Suppressor macrophage treated with lipopolysaccharide for 1 hour (primary cell): ENCODE measurements at places on chromosomes 4 and X.

DNA sequence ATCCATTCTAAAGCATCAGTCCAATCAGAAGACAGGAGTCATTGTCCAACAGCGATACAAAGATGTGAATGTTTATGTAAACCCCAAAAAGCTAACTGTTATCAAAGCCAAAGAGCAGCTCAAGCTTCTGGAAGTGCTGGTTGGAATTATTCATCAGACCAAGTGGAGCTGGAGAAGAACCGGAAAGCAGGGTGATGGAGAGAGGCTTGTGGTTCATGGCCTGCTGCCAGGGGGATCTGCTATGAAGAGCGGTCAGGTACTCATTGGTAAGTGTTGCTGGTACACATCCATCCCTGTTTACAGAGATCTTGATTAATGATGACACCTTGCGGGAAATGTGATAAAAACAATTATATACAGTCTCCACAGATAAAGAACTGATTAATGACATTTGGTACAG, 11.0 kb downstream of the INTU start:
- DNase-seq: no peak

DNA sequence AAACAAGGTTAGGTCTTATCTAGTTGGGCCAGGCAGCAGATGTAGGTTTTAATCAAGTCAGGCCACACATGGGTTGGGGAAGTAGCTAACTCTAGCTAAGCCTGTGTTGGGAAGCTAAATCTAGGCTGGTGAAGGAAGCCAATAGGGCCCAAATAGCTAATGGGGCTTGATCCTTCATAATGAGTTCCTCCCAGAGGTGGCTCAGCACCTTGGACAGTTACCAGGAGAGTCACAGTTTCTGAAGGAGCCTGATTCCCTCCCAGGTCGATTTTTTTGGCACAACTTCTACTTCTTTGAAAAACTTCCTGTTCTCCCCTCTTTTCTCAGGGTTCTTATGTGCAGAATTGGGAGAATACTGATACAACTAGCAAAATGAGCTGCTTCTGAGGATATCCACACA, 242.5 kb upstream of the PRPS2 start:
- peak; percentile 19 for DNase-seq

- DNase-seq: no peak
Observed at GRCh38 chr4:131595140-131595539, 1554.0 kb upstream of the PCDH10 start.

GRCh38 chr4:41873380-41874295, 61.6 kb upstream of the TMEM33 start:
- no peak for DNase-seq

GRCh38 chrX:8364369-8365141, 100.1 kb upstream of the VCX3B start:
- DNase-seq: peak; percentile 14

GRCh38 chr4:151438154-151438553, 29.2 kb downstream of the FHIP1A start:
- DNase-seq: no peak

GRCh38 chr4:104491481-104492182, 3.1 kb downstream of the CXXC4 start:
- peak; percentile 41 for DNase-seq

GRCh38 chr4:69524706-69525105, 29.0 kb upstream of the UGT2B4 start:
- DNase-seq: no peak

DNA sequence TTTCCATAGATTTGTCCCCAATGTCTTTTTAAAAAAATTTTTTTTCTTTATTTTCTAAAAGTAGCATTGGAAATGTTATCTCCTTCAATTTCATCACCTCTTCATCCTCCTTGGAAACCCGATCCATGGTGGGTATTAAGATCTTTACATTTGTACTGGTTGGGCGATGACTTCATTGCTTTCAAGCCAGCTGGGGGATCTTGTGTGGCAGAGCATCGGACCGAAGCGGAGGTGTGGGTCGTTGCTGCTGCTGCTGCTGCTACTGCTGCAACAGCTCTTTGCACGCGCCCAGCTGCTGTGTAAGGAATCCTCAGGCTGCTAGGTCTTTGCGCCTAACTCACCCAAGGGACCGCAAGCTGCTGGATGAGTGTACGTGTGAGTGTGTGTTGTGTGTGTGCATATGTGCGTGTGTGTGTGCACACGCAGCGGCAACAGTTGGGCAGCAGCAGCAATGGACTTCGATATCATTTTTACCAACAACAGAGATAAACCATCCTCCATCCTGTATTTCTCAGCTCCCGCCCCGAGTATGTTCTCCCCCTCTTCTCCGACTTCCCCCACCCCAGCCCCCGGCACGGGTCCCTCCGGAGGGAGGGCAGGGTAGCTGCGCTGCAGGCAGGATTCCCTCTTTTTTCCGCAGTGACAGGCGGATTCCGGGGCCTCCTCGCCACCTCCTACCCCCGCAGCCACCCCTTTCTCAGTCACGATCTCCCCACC, 768 bp upstream of the CDKL5 start:
- DNase-seq: no peak

- DNase-seq: no peak
Observed at GRCh38 chr4:123924536-123924935, 527.9 kb downstream of the SPRY1 start.

DNA sequence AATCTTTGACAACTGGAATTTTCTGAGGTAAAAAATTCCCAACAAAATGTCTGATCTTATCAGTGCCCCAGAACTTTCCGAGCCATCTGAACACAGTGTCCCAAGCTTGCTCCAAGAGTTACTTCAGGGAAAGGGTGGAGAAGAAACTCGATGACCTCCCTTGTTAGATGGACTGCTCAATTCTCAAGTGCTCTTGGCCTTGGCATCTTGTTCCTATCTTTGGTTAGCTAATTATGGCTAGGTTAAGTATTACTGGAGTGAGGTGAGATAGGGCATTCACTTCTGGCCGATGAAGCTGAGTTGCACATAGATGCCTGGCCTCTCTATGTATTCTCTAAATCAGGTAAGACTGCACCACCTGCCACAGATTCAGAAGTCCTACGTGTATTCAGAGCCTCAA, 9.1 kb upstream of the S100G start:
- DNase-seq: no peak

- no peak for DNase-seq
Observed at GRCh38 chr4:86461849-86462248, 102.0 kb upstream of the MAPK10 start.

- DNase-seq: no peak
Observed at GRCh38 chrX:72030431-72030830, 101.3 kb downstream of the RTL5 start.

GRCh38 chrX:97369947-97370346, 486.2 kb downstream of the RPA4 start:
- no peak for DNase-seq

GRCh38 chr4:140219567-140219966, 65.6 kb upstream of the MAML3 start:
- no peak for DNase-seq

DNA sequence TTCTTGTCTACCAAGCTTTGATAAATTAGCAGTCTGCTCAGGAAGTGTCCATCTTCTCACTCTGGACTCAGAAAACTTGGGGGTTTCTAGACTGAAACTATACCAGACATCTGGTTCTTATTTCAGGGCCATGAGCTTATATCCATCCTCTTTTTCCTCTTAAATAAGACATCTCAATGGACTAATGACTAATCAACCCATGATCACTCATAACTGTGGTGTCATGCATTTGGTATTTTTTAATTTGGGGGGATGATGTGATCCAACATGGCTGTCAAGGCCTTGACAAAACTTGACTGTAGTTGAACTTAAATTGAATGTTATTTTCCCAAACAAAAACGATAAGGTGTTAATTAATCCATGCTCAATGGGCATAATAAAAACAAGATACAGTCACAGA, 87.8 kb downstream of the GPRASP3 start:
- peak; percentile 21 for DNase-seq

GRCh38 chr4:85177679-85178078, 211.2 kb upstream of the WDFY3 start:
- DNase-seq: no peak

- DNase-seq: peak; percentile 25
Observed at GRCh38 chrX:134026565-134027311, 41.3 kb upstream of the GPC3 start.

DNA sequence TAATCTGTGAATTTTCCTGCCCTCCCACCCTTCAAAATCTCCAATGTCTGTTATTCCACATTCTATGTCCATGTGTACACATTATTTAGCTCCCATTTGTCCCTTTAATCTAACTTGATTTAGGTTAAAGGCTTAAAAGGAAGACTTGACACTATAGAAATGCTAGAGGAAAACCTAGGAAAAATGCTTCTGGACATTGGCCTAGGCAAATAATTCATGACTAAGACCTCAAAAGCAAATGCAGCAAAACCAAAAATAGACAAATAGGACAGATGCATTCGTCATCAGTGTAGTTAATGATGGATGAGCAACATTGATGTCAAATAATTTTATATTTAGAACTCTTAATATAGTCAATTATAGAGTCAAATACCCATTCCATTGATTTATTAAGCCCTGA, 36.9 kb downstream of the INTU start:
- no peak for DNase-seq

DNA sequence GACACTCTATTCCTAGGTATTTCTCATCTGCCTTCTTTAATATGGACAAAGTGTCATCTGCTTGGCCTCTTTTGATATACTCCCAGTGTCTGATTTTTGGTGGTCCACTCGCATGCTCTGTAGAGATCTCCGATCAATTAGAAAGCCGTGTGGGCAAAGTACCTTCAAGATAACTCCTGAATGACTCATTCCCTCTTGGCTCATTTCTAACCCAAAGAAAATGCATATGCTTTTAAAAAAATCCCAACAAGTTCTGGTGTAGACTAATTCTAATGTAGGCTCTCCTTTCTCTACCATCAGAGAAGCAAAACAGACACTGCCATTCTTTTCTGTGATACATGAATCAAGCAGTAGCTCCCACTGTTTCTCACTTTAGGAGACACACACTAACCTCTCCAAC, 714.9 kb upstream of the ADGRL3 start:
- DNase-seq: no peak

GRCh38 chr4:152197211-152197610, 338.7 kb downstream of the FBXW7 start:
- DNase-seq: no peak

- DNase-seq: no peak
Observed at GRCh38 chr4:152168987-152169616, 366.8 kb downstream of the FBXW7 start.
